Astrocyte (in vitro differentiated cells and primary cell): ENCODE measurements at places on chromosomes 6 and 20.

DNA sequence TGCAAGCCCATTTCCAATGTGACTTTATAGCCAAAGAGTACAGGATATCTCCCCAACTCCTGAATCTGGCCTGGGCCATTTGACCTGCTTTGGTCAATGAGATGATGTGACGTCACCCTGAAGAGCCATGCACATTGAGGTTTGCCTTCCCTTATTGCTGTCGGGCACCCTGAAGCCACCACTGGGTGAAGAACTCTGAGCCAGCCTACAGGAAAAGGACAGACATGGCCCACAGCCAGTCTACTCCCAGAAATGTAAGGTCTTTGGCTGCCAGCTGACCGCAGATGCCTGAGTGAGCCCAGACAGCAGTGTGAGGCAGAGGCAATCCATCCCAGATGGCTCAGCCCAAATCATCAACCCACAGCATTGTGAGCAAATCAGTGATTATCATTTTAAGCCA lies 3.7 kb upstream of the SYNDIG1 start:
- DNase-seq, result peak; percentile 62

GRCh38 chr6:74091136-74091793 lies 395.3 kb downstream of the CD109 start:
- peak; percentile 9 for DNase-seq

DNA sequence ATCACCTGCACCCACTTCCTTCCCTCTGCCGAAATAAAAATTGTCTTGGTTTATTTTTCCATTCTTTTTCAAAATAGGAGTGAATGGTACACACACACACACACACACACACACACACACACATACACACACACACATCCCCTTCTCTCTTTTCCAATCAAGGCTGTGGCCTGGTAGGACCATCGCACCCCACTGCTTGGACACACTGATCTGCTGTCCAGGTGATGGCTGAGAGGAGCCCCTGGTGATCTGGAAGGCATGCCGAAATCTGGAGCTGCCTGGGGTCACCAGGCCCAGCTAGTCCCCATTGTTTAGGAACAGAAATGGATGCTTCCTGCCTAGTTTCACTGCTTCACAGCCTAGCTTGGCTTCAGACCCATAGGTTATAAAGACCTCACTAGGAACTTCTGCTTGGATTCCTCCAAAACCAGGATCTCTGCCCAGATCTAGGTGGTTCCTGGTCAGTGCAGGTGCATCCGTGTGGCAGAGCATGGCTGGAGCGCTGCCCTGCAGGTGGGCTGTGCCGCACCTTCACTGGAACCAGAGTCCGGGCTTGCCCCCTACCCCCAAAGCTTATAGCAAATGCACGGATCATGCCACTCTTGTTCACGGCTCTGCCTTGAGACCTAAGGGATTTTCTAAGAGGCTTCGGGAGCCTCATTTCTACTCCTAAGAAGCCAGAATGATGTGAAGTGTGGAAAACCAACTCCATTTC lies 42.9 kb upstream of the DACT2 start:
- DNase-seq, result no peak

DNA sequence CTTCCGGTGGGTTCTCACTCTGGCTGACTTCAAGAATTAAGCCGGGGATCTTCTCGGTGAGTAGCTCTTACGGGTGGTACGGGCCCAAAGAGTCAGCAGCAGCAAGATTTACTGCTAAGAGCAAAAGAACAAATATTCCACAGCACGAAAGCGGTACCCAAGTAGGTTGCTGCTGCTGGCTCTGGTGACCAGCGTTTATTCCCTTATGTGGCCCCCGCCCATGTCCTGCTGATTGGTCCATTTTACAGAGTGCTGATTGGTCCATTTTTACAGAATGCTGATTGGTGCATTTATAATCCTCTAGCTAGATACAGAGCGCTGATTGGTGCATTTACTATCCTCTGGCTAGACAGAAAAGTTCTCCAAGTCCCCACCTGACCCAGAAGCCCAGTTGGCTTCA lies 44.3 kb downstream of the FAM50B start:
- no peak for DNase-seq

DNA sequence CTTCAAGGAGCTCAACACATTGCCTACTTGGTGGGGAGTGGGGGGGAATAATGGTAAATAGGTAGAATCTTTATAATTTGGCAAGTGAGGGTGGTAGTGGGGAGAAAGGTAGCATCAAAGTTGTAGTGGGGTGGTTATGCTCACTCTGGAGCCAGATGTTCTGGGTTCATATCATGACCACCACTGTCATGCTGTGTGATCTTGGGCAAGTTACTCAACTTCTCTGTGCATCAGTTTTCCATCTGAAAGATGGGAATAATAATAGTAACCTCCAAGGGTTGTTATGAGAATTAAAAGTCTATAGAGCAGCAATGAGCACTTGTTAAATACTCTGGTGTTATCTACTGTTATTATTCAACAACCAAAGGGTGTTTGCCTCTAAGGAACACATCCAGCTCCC lies 22.0 kb upstream of the PREX1 start:
- DNase-seq, result no peak

- DNase-seq, result no peak
Measured at GRCh38 chr6:117817499-117817898, 89.6 kb upstream of the SLC35F1 start.

DNA sequence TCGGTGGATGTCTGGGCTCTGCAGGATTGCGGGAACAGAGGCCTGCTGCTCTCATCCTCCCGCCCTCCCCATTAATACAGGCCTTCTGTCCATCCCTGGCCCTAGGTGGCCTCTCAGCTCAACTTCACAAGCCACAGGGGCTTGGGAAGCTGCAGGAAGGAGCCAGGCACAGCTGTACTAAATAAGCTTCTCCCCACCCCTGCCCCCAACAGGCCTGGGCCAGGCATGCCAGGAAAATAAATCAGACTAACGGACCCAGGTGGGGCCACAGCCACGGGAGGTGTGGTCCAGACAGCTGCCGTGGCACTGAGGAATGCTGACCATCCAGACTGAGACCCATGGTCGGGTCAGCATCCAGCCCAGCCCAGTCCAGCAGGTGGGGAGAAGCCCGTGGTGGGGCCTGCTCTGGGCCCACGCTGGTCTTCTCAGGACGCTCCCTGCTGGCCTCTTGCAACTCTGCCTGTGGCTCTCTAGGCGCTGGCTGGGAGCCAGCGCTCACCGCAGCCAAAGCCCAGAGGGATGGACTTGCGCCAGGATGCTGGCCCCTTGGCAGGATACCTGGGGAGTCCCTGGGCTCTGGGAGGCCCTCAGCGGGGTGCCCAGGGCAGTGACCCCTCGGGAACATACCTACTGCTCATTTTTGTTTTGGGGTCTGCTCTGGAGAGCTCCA lies 8.6 kb upstream of the YTHDF1 start:
- peak; percentile 64 for DNase-seq

DNA sequence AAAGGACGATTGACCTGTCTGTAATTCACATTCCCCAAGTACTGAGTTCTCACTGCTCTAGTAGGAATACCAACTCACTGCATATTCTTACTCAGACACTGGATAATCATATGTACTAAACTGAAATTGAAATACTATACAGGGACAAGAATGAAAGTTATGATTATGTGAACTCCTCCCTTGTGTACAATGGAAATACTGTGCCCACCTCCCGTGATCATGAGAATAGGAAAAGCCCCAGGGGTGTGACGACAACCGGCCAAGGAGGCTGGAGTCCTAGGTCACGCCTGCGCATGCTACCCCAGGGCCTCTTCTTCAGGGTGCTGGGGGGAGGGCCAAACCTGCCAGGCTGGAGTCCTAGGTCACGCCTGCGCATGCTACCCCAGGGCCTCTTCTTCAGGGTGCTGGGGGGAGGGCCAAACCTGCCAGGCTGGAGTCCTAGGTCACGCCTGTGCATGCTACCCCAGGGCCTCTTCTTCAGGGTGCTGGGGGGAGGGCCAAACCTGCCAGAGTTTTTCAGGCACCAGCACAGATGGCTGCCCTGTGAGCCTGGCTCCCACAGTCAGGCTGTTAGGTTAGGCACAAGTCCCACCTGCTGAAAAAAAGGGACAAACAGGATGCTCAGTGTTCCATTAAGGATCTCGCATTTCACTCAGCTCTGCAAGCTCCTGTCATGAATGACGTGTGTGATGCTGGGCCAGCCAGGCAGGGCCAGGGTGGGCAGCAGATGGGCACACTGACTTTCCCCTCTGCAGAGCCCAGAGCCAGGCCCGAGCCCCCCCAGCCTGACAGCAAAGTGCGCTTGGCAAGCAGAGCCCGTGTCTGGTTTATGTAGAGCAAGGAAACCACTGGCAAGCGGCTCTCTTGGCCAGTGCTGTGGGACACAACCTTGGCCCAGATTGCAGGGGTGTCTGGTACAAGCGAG lies 107.7 kb downstream of the FOXF2 start:
- DNase-seq, result no peak

DNA sequence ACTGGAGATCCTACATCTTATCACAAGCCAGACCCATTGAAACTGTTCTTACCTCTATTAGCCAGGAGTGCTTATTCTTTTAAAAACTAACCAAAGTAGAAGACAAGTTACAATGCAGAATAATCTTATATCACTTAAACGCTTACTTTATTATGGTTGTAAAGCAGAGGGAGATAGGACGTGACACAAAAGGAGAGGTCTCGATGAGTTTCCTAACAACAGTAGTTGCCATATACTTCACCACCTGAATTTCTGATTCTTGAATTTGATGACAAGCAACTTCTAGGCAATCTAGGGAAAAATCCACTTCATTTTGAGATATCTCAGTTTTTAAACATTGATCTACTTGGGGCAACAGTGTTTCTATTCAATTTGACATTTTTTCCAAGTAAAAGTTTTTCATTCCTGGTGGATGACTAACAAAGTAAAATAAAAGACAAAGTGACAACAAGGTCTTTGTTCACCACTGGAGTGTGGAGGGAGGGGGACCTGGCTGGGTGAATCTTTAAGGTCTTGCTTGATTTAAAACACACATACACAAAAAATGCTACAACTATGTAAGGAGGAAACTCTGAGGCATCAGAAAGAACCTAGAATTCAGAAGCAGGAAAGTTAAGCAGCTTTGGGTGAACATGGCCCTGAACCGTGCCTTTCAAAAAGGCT lies 110.9 kb downstream of the SMLR1 start:
- DNase-seq, result peak; percentile 75
